ENCODE measurements at places on chromosomes 5 and 9.

DNA sequence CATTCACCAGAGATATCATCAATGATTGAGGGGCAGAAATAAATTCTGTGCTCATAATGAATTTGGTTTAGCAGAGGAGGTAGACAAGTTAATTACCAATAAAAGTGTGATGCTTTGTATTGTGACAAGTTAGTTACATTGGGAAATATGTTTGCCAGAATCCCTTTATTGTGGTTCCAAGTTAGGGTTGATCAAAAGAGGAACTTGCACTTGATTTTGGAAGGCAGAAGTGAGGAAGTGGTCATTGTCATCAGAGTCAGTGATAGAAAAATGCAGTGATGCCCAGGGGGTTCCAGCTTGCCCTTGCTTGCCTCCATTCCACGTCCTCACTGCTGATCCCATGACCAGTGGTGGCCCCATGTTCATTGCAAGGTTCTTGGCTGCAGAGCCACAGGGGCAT, 69.7 kb downstream of the SVEP1 start:
- no peak for DNase-seq

DNA sequence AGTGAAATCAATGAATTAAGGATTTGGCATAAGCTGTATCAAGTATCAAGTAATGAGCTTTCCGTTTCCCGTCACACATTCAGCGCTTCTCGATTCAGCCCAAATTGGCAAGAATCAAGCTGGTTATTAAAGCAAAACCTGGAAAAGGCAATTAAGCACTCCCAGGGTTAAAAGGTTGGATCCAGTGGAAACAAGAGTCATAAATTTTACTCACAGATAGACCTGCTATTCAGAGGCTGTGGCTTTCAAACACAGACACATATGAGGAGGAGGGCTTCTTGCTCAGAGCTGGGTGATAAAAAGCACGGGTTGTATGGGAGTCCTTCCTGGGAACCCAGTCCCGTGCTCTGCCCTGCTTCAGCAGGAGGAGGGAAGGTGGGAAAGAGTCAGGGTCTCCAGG, 112.3 kb upstream of the CXCL14 start:
- no peak for DNase-seq

DNA sequence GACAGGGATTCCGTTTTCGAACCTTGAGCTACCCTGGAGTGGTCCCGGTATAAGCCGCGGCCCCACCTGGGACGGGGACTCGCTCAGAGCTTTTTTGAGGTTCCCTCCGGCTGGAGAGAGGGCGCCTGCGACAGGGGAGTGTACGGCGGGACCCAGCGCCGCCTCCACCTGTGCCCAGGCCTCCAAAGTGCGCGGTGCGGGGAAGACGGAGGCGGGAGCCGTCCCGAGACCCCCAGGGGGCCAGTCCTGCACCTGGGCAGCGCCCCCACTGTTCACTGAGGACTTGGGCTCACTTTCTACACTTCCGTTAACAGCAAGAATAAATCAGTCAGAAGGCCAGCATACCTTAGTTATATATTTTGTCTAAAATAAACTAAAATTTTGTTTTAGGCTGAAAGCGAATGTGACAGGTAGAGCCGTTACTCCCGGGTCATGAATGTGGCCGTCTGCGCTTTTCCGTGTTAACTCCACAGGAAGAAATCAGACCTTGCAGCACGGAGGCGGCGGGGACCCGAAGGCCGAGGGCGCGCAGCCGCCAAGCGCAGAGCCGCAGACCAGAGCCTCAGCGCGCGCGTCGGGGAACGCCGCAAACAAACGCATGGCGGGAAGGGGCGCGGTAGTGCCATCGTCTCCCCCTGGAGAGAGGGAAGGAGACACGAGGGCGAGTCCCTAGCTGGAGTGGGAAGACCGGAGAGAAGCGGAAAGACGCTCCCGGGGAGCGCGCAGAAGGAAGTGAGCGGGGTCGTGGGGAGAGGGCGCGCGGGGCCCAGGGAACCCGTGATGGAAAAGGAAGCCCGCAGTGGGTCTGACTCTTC, 14.1 kb downstream of the TRIM7 start:
- no peak for DNase-seq

DNA sequence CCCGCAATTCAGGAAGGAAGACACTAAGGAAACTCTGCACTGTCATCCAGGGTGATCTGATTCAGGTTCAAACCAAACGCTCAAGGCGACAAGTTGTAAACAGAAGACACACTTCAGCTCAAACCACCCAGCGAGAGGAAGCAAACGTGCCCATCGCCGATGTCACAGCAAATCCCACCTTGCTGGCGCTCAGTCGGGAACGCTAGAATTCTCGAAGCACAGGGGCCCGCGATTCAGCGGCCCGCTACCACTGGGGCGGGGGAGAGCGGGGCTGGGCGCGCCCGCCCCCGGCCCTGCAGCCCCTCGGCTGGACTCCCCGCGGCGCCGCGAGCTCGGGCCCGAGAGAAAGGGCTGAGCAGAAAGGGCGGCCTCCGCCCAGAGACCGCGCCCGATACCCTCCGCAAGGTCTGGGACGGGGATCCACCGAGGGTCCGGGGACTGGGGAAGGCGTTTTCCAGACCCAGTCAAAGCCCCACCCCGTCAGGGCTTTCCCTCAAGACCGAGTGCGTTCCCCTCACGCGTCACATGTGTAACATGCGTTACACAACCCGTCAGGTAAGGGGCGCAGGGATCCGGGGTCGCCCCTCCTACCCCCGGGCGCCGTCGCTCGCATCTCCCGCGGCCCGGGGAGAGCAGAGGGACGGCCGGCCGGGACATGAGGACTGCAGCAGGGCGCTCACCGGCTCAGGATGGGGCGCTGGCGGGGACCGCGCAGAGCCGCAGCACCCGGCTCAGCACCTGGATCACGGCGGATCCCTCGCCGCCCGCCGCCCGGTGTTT, 469 bp downstream of the AGTPBP1 start:
- DNase-seq, result peak; percentile 41

- no peak for DNase-seq
These were observed 591.9 kb downstream of the SEMA5A start for GRCh38 chr5:8953911-8954438.

DNA sequence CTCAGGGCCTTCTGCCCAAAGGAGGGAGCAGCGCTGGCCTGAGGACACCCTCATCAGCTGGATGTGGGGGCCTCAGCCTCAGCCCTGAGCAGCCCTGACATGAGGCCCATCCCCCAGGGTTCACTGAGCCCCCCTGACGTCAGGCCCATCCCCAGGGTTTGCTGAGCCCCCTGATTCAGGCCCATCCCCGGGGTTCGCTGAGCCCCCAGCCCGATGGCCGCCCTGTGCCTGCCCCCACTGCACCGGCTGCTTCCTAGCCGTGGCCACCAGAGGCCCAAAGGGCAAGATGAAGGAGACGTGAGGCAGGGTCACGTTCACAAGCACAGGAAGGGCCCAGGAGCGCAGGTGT, 19.5 kb upstream of the NSMF start:
- DNase-seq, result no peak

DNA sequence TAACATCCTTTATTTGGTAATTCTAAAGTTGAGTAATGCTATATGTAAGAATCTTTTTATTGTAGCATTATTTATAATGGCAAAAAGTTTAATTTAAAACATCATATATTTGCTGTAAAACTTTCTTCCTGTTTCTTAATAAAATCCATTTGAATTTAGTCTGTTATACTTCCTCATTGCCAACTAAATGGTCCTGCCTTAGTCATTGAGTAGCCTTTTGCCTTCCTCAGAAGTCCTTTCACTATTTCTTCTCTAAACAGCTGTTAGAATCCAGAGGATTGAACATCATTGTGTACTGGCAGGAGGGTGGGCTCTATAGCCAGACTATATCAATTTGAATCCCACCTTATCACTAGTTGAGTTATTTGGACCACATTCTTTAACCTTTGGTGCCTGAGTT, 11.0 kb downstream of the SLC44A1 start:
- no peak for DNase-seq

GRCh38 chr9:113665756-113666155, 202.2 kb downstream of the RGS3 start:
- no peak for DNase-seq

GRCh38 chr5:76337953-76338451, 65.1 kb upstream of the IQGAP2 start:
- peak; percentile 8 for DNase-seq

All from activated naive CD4-positive, alpha-beta T cell (primary cell).